T-helper 9 cell (primary cell): ENCODE measurements at places on chromosomes 7 and 10.

GRCh38 chr7:134699021-134699818 lies 52.6 kb downstream of the BPGM start:
- no peak for DNase-seq

DNA sequence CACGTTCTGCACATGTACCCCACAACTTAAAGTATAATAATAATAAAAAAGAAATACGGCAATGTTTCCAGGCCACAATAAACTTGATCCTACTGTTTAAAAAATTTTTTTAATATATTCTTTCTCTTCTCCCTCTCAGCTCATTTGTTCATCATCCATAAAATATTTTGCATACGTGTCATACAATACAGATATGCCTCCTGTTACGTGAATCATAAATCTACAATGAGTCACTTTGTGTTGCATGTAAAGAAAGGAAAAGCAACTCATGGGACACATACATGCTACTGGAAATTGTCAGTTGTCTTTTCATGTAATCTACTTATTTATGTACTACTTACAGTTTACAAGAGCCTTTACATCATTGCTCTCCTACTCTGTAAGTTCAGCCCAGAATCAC lies 1.1 kb upstream of the TECTB start:
- no peak for DNase-seq

DNA sequence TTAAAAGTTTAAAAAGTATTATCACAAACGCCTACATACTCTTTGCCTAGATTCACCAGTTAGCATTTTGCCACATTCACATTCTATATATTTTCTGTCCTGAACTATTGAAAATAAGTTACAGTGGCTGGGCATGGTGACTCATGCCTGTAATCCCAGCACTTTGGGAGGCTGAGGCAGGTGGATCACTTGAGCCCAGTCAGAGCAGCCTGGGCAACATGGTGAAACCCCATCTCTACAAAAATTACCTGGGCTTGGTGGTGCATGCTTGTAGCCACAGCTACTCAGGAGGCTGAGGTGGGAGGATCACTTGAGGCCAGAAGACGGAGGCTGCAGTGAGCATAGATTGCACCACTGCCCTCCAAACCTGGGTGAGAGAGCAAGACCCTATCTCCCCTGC lies 5.3 kb downstream of the ARPC1A start:
- no peak for DNase-seq

GRCh38 chr10:44307691-44308090 lies 77.2 kb downstream of the CXCL12 start:
- DNase-seq, result no peak

GRCh38 chr7:66697449-66698438 lies 42.8 kb upstream of the RABGEF1 start:
- no peak for DNase-seq

DNA sequence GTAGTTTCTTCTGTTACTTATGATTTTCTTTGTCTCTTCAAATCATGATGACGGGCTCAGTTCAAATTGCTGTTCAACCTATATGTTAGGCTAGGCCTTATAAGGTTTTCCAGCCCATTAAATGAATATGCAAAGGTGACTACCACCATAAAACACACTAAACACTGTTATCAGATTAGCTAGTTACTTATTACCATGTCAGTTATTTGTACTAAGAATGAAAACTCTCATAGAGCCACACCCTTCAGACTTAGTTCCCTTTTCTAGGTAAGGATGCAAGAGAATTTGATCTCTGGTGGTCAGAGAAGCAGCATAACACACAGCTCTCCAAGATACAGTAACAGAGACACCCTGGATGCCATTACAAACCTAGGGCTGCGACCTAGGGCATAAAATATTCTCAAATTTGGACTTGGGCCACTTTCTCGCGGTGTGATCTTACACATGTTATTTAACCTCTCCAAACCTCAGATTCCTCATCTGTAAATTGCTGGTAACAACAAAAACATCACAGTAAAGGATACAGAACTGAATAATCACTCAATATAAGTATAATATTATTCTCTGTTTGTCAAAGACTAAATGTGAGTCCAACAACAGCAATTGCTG lies 35.6 kb downstream of the ANKMY2 start:
- no peak for DNase-seq

- no peak for DNase-seq
Measured at GRCh38 chr7:10266976-10267375, 706.7 kb upstream of the PHF14 start.

DNA sequence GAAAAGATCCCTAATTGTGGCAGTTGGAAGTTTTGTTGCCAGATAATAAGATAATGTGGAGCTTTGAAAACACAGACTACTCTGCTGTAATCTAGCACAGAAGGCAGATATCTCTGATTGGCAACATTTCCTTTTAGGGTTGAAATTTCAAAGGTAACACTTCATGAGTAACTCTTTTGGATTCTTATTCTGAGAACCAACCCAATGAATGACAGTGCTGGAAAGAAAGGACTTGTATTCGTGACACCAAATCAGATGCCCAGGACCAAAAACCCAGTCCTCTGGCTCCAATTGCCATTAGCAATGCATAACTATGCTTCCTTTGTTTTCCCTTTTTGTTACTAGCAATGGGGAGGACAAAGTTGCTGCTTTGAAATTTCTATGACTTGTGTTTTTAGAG lies 41.0 kb upstream of the ELMO1 start:
- DNase-seq, result no peak

DNA sequence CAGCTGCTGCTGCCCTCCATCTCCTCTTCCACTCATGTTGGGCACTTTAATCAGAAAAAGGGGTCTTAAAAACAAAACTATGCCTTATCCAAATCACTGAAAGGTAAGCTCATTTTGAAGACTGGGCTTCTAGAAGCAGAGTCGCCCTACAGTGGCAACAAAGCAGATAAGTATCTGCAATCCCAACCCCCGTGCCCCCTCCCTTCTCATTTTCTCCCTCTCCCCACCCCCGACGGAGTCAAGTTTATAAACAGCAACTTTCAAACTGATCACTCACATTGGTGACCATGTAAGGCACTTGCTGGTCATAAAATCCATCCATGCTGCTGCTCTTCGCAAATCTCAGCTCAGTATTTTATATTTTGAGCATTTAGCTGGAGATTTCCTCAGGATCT lies 738 bp downstream of the ETV1 start:
- DNase-seq, result no peak

GRCh38 chr7:75614401-75614800 lies 122.3 kb downstream of the SPDYE5 start:
- no peak for DNase-seq

- DNase-seq, result no peak
Measured at GRCh38 chr10:122144199-122144598, 126.9 kb upstream of the BTBD16 start.

- DNase-seq, result no peak
Measured at GRCh38 chr10:49009199-49009979, 69.7 kb upstream of the LRRC18 start.

DNA sequence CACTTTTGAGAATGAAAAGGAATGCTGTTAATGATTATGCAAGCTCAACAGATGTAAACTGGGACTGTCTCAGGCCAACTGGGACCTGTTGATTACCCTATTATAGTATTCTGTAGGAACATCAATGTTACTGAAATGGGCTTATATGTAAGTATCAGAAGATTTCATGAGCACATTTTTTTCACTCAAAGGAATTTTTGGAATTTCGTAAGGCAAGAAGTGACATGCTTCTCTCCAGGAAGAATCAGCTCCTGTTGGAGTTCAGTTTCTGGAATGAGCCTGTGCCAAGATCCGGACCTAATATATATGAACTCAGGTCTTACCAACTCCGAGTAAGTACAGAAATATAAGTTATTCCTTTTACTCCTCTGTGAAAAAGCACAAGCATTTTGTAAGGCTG lies 19.2 kb downstream of the NIPSNAP2 start:
- no peak for DNase-seq

DNA sequence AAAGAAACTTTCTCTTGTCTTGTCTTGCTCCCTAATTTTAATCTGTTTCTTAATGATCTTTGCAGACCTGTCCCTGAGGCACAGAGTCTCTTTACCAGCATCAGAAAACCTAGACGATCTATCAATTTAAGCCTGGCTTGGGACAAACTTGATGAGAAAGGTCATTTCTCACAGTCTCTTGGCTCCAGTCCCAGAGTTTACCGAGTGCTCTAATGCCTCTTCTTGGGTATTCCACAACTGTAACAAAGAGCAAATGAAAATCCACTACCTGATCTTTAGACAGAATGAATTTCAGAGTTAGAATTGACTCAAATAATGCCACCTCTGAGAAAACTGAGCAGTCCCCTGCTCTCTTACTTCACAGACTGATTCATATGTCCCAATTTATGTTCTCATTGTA lies 106.4 kb upstream of the DNAJB12 start:
- DNase-seq, result no peak

DNA sequence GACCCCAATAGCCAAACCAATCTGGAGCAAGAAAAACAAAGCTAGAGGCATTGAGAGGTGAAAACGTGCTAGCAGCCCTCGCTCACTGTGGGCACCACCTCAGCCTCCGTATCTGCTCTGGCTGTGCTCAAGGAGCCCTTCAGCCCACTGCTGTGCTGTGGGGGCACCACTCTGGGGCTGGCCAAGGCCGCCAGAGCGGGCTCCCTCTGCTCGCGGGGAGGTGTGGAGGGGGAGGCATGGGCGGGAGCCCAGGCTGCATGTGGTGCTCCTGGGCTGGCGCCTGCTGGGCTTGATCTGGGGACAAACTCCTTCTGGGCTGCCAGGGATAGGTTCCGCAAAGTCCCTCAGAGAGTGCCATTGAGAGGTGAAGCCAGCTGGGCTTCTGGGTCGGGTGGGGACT lies 1002.0 kb downstream of the GATA3 start:
- no peak for DNase-seq

- DNase-seq, result no peak
Measured at GRCh38 chr10:71719464-71720201, at the start of gene C10orf105. Gene C10orf105 (minus strand): TSS chr10:71719778. CDS start chr10:71716337, 3,441 bp downstream.

DNA sequence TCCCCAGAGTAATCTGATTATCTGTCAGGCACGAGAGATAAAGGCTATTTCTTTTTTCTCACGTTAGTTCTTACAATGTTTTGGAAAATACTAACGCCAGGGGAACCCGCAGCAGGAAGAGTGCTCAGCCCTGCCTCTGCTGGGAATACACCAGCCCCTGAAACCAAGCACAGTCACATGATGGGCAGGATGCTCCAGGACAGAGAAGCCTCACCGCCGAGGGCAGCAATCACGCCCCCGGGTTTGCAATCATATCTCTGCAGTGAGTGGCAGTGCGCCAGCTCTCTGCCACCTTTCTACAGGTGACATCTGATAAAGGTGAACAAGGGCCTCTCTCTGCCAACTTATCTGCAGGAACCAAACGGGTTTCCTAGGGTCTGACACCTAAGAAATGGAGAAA lies 39.8 kb downstream of the BRI3 start:
- no peak for DNase-seq

DNA sequence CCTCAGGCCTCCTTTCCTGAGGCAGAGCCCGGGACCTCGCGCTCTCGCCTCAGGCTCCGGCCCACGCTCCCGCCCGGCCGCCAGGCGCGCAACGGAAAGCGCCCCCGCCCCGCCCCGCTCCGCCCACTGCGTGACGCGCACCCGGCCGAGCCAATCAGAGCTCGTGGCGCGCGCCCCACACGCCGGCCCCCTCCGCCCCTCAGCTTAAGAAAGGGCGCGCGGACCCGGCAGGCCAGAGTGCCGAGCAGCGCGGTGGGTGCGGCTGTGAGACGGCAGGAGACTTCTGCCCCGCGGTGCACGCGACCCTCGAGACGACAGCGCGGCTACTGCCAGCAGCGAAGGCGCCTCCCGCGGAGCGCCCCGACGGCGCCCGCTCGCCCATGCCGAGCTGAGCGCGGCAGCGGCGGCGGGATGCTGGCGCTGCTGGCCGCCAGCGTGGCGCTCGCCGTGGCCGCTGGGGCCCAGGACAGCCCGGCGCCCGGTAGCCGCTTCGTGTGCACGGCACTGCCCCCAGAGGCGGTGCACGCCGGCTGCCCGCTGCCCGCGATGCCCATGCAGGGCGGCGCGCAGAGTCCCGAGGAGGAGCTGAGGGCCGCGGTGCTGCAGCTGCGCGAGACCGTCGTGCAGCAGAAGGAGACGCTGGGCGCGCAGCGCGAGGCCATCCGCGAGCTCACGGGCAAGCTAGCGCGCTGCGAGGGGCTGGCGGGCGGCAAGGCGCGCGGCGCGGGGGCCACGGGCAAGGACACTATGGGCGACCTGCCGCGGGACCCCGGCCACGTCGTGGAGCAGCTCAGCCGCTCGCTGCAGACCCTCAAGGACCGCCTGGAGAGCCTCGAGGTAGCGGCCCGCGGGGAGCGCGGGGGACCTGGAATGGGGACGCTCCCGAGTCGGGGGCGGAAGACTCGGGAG lies at the start of gene NPTX2:
TSS of gene NPTX2 (plus strand) at position 235 of the 909 bp plus-strand sequence. CDS start at position 412, 177 bp downstream.
- DNase-seq, result no peak

- no peak for DNase-seq
Measured at GRCh38 chr7:154794147-154794780, 208.7 kb downstream of the PAXIP1 start.

- no peak for DNase-seq
Measured at GRCh38 chr7:100670074-100670473, 3.5 kb upstream of the GNB2 start.

- no peak for DNase-seq
Measured at GRCh38 chr7:20514364-20514763, 101.1 kb upstream of the ABCB5 start.

- DNase-seq, result no peak
Measured at GRCh38 chr10:20893297-20893696, 3.8 kb downstream of the NEBL start.

DNA sequence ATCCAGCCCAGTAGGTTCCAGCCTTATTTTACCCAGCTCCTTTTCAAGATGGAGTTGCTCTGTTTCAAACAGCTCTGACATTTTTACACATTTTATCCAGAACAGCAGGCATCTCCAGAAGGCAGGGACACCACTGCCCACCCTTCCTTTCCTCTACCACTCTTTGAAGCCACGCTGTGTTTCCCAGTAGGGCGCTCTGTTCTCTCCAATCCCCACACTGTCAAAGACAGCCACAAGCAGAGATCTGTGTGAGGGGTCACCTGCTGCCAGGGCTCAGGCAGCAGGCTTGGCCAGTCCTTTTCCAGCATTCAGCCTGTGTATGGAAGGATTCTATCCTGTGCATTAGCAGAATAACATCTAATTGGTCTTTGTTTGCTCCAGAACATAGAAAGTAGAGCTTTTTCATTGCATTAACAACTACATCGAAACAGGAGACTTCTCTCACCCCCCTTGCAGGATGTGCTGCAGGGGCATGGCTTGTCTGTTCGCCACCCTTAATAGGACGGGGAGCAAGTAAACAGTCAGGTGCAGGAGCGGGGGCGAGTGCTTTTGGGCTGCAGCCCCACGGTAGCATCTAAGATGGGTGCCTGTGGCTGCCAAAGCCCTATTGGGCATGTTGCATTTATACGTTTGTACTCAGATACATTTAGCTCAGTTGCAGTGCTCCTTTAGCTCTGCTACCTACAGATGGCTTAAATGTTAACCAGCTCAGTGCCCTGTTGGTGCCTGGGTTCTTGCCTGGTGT lies 326.1 kb downstream of the GALNT17 start:
- DNase-seq, result no peak

GRCh38 chr10:24680647-24681524 lies 42.8 kb downstream of the ARHGAP21 start:
- DNase-seq, result no peak
